ENCODE measurements at places on chromosomes 7 and 10.
A peak's percentile ranks its signal among the peaks of the same experiment; 100 is the strongest.

DNA sequence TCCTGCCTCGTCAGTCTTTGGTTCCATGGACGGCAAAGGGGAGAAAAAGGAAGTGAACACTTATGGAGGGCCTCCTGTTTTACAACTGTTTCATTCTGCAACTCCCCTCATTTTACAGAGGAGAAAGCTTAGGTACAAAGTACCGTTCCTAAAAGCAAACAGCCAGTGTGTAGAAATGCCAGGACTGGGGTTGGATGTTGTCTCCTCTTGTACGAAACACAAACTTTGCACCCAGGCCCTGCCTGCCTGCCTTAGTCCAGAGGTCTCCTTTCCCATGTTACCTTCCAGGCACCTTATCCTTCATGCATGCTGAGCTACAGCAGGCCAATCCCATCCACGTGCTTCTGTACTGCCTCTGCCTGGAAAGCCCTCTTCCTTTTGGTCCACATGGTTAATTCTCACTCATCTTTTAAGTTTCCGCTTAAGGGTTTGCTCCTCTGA is 86.0 kb downstream of the ICA1 start:
- no peak for DNase-seq

DNA sequence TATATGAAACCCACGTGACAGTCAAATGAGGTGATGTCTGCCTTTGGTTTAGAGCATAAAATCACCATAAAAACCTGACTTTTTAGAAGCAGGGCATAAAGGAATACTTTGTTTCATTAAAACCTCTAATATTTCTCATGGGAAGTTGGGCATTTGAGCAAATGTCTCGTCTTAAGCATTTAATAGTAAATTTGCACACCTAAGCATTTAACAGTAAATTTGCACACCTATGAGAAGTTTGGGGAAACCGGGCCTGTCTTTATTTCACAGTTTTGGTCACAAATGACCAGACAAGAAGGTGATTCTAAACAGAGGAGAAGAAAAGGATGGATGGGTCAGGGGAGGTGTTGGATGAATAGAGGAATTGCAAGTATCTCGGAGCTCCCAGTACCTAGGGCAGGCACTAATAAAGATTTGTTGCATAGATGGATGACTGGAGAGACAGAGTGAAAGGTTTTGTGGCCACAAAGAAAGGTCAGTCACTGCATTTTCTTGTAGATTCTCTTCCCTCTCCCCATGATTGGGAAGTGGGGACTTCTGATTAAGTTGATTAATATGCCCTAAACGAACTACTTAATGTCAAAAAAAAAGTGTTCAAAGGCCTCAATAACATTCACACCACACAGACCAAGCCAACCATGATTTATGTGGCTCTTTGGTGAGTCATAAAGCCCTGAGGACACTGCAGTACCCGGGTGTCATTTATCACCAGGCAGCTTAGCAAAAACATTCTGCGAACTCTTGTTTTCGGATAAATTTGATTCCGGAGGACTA is 158.2 kb downstream of the SPAG6 start:
- no peak for DNase-seq

- no peak for DNase-seq
Measured at GRCh38 chr7:151129960-151130591, 37.4 kb downstream of the GBX1 start.

- DNase-seq: no peak
Measured at GRCh38 chr7:17297243-17297642, 1.2 kb upstream of the AHR start.

GRCh38 chr10:107717046-107717445 is 552.5 kb upstream of the SORCS1 start:
- no peak for DNase-seq

DNA sequence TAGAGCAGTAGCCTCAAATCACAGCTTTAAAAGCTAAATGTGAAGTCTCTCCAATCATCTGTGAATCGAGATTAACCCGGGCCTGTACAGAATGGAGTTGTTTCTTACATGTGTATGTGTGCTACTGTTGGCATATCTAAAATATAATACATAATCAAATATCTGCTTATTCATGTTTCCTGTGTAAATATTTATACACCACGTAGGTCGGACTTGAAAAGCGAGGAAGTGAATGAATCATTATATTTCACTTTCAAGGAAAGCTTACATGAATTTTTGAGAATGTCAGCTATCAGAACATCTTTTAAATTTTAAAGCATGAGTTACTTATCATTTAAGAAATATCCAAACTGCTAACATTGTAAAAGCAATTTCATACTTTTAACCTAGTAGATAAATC is 233.3 kb downstream of the SLC25A13 start:
- DNase-seq: no peak

- DNase-seq: no peak
Measured at GRCh38 chr10:34864149-34865067, 49.3 kb upstream of the PARD3 start.

GRCh38 chr10:33302208-33302829 is 32.1 kb downstream of the NRP1 start:
- no peak for DNase-seq

- DNase-seq: no peak
Measured at GRCh38 chr7:14024406-14024805, 34.9 kb upstream of the ETV1 start.

- no peak for DNase-seq
Measured at GRCh38 chr10:75272896-75273295, 37.1 kb upstream of the COMTD1 start.

- DNase-seq: no peak
Measured at GRCh38 chr10:58963723-58964124, 212.7 kb upstream of the PHYHIPL start.

DNA sequence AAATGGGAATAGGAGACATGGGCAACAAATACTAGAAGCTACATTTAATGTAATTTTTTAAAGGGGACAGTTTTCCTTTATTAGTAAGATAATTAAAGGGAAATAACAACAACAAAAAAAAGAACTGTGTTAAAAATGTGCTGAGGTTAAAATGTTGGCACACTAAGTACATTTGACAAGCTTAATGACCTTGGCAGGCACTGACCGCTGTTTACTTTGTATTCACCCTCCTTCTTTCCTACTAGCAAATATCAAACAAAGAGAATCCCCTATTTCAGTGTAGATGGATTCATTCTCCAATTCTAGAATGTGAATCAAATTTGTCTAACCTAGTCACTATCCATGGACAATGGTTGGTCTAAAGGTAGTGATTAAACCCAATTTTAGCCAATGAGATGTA is 77.5 kb upstream of the TOMM7 start:
- DNase-seq: no peak

GRCh38 chr7:130379532-130379920 is 768 bp upstream of the CPA1 start:
- DNase-seq: no peak

DNA sequence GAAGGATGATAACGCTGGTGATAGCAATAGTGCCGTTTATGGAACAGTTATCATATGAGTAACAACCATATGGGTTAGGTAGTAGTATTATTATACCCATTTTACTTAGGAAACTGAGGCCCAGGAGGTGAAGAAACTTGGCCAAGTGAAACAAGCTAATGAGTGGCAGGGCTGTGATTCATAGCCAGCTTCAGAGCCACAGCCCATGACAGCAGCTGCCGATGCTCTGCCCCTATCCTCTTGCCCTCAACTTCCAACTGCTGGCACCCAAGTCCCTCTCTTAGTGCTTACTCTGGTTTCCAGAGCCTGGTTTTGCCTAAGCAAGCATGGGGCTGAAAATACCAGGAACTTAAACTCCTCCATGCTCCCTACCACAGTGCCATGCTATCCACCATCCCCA is 12.3 kb downstream of the SH3PXD2A start:
- no peak for DNase-seq

- DNase-seq: no peak
Measured at GRCh38 chr7:35025369-35025870, 11.9 kb downstream of the DPY19L1 start.

GRCh38 chr10:72340510-72341261 is 14.0 kb downstream of the DNAJB12 start:
- peak; percentile 77 for DNase-seq

DNA sequence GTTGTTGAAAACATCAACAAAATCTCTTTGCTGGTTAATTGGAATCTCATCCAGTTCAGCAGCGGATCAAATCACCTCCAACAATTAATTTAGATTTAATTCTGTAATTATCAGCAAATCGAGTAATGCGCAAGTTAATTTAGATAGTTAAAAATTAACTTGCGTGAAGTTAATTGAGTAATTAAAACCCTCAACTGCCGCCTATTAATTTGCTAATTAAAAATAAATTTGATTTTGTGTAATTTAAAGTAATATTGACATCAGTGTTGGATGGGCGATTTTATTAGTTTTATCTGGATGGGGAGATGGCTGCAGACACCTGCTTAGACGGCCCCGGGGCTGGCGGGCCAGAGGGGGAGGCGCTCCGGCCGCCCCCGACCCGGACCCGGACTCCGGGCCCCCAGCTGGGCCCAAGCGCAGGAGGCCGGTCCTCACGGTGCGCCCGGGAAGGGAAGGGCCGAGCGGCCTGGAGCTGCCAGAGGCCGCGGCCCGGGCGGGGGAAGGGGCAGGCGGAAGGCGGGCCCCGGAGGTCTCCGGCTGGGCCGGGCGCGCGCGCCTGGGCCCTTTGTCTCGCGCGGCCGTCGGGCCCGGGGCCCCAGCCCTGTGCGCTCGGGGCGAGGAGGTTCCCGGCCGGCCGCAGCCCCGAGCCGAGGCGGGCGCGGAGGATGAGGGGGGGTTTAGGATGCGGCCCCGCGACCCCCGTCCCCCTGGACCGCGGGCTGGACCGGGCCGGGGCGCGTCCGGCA is 3.3 kb upstream of the UNCX start:
- DNase-seq: no peak

GRCh38 chr10:24947304-24948097 is 4.9 kb downstream of the PRTFDC1 start:
- no peak for DNase-seq

DNA sequence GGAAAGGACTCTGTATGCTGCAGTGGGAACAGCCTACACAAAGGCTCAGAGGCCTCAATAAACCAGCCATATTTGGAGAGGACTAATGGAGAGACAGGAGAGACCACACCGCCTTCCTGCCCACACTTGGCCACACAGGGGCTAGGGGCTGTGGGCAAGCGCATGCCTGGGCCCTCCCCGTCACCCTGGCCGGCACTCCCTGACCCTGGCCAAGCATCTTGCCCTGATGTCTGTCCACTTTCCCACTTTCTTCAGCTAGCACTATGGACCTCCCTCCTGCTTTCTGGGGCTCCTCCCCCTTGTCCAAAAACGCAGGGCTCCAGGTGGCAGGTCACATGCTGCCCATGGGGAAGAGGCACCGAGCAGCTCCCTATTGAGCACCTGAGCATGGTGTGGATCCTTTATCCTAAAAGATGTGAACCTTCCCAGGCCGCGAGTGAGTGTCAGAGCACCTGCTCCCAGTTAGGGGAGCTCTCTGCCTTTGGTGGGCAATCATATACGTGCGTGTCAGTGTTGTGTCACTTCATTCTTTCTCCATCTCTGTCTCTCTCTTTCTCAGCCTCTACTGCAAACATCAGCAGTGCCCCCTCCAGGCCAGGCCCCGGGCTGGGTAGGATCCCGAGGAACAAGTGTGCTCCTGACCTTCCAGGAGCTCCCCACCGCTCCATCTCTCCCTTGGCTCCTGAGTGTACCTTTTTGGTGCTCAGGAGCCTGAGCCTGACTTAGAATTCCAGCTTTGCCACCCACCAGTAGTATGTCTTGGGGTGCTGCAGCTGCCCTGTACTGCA is 74.0 kb downstream of the ZMIZ1 start:
- no peak for DNase-seq

GRCh38 chr7:138127996-138128395 is 51.7 kb downstream of the AKR1D1 start:
- no peak for DNase-seq

GRCh38 chr10:110865186-110865808 is 6.4 kb upstream of the PDCD4 start:
- no peak for DNase-seq

GRCh38 chr10:78511324-78512204 is 477.9 kb downstream of the RPS24 start:
- DNase-seq: no peak

DNA sequence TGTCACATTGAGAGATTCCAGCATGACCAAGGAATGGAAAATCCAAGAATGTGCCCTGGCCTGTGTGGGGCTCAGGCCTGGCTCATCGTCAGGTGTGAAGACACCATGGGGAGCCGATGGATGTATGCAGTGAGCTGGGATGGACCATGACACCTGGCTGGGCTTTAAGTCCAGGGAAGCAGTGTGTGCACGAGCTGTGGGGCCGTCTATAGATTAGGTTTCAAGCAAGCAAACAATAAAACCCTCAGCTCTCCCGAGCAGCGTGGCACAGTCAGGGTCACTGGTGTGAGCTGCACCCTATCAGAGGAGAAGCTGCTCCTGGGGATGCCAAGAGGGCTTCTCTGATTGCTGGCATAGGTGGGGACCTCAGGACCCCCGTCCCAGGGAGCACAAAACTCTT is 50.5 kb upstream of the DLG5 start:
- DNase-seq: no peak

DNA sequence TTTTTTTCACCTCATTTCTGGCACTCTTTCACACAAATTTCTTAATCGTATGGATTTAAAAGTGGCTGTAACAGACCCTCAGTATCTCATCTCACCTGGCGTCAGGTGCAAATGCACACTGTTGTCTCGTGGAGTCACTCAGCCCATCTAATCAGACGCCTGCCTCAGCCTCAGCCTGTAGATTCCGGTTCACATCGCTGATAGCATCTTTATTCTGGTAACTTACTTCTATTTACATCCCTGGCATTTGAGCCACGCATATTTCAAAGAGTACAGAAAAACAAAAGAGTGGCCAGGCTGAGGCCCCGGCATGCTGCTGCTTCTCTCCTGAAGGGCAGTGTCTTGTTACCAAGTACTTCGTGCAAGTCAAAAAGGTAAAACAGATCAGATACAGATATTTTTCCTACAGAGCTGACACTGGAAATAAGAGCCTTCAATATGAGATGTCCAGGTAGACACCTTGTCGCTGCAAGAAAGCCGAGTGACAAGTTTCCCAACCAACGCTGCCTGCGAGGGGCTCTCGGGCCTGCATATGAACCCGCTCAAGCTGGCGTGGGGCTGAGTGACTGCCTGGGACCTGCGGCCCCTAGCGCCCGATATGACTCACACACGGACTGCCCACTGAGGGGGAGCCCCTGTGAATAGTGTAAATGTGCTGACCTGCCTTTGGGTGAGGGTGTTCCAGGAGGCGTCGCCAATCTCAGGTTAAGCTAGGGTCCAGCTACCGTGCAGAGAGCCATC is 4.3 kb downstream of the VIPR2 start:
- DNase-seq: no peak

DNA sequence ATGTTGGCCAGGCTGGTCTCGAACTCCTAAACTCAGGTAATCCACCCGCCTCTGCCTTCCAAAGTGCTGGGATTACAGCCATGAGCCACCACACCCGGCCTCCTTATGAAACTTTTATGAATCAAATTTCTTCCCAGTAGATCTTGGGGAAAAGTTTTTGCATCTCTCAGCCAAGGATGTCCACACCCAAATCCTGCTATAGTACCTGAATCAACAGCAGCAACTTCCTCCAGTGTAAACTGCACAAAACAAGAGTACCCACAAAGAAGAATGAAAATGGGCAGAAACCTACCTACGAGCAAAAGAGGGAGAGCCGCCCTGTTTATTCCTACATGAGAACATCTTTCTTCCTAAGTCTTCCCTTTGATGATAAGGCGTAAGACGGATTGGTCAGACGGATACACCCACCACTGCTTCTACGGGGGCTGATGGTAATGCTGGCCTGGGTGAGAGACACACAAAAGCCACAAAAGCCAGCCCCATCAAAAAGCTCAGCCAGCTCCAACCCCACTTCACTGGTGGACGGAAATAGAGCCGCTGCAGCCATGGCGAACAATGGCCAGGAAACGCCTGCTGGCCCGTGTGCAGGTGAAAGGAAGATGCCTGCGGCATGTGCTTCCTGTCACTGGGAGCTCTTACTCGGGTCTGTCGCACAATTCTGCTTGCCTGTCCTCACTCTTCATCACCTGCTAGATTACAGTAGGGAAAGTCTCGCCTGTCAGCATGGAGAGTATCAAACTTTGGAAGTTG is 10.4 kb downstream of the JCAD start:
- no peak for DNase-seq

All from CD4-positive, alpha-beta T cell treated with Interleukin-1 beta for 1 hour (primary cell).